ENCODE measurements at places on chromosomes 11 and 22.
A peak's percentile ranks its signal among the peaks of the same experiment; 100 is the strongest.

DNA sequence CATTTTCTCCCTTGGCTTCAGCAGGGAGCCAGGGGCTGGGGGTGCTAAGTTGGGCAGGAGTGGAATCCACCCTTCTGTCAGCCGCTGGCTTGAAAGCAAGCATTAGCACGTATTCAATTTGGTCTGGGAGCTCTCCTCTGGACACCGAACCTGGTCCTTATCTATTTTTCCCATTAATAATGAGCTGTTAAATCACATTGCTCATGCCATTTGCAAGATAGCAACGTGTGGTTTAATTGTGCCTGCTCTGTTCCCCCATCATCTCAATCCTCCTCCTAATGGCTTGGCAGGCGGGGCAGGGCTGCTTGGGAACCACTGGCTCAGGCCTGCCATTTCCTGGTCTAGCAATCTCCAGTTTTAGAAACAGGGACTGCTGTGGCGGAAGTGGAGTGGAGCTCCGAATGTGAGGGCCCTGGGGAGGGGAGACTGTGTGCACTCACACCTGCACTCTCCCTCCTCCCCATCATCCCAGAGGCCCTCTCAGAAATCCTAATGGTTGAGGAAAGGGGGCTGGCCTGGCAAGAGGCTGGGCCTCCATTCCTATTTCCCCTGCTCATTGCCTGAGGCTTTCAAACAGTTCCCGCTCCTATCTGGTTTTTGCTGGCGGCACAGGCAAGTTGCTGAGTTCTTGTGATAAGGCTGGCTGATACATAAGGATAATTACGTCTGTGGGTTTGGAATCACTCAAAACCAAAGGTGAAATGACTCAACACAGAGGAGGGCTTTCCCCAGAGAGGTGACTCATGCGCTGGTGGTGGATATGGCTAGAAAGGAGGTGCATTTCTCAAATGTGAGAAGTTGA lies 201.2 kb upstream of the E2F8 start:
- H3K4me3 ChIP-seq: no peak overlapping the region
- peak; percentile 84 for DNase-seq
- no peak overlapping the region for H3K27ac ChIP-seq
- no peaks in the 10 kb centered on the region for H3K36me3 ChIP-seq
- H3K4me1 ChIP-seq: peaks cover 14% of the 10 kb centered on the region

DNA sequence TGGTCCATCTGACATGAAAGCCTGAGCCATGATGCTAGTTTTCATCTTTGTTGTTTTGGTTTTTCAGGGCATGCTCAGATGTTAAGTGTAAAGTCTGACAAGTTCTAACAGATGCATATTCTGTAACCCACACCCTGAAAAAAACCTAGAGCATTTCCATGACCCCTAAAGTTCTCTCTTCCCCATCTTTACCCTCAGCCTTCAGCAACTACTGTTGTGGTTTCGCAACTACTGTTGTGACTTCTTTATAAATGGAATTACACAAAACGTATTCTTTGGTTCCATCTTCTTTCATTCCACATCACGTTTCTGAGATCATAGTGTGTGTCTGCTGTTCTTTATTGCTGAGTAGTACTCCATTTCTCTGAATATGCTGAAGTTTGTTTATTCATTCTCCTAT lies 65.1 kb upstream of the LDLRAD3 start:
- H3K27me3 ChIP-seq: peaks cover 14% of the 10 kb centered on the region
- no peak overlapping the region for H3K4me3 ChIP-seq
- no peaks in the 10 kb centered on the region for H3K4me1 ChIP-seq
- no peaks in the 10 kb centered on the region for H3K36me3 ChIP-seq
- no peak for DNase-seq
- no peak overlapping the region for H3K27ac ChIP-seq

GRCh38 chr11:117058761-117059261 lies 39.4 kb downstream of the SIK3 start:
- H3K27me3 ChIP-seq: no peaks in the 10 kb centered on the region
- H3K4me3 ChIP-seq: no peak overlapping the region
- peaks cover 51% of the 10 kb centered on the region for H3K4me1 ChIP-seq
- H3K27ac ChIP-seq: no peak overlapping the region
- H3K36me3 ChIP-seq: peaks cover 5% of the 10 kb centered on the region

DNA sequence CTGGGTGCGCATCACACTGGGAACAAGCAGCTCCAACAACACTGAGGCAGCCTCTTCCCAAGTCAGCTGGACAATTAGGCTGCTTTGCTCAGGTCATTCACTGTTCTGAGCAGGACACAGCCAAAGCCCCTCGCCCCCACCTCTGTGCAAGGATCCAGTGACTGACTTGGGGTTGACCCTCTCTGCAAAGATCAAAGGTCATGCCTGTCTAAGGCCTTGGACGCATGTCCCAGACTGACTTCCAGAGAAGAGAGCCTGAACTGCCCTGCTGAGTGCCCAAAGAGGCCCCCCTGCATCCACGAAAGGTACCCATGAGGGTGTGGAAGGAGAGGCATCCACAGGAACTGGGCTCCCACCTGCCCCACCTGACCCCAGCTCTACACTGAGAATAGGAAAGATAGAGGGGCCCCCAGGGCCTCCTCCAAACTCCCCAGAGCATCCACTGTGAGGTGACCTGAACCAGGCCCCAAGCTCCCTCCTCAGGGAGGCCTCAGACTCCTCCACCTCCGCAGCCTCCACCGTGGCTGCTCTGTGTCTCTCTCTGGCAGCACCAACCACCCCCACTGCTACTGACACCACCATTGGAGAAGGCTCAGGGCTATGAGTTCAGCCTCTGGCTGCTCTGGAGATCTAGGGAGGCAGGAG lies 53.5 kb downstream of the IGLL5 start:
- H3K4me1 ChIP-seq: peaks cover 2% of the 10 kb centered on the region
- peaks cover 1% of the 10 kb centered on the region for H3K27me3 ChIP-seq
- H3K4me3 ChIP-seq: no peak overlapping the region
- H3K36me3 ChIP-seq: no peaks in the 10 kb centered on the region

GRCh38 chr11:17600316-17601255 lies 53.5 kb downstream of the OTOG start:
- no peak overlapping the region for H3K4me3 ChIP-seq
- H3K27ac ChIP-seq: no peak overlapping the region
- peaks cover 3% of the 10 kb centered on the region for H3K27me3 ChIP-seq
- peaks cover 8% of the 10 kb centered on the region for H3K4me1 ChIP-seq
- H3K36me3 ChIP-seq: no peaks in the 10 kb centered on the region

DNA sequence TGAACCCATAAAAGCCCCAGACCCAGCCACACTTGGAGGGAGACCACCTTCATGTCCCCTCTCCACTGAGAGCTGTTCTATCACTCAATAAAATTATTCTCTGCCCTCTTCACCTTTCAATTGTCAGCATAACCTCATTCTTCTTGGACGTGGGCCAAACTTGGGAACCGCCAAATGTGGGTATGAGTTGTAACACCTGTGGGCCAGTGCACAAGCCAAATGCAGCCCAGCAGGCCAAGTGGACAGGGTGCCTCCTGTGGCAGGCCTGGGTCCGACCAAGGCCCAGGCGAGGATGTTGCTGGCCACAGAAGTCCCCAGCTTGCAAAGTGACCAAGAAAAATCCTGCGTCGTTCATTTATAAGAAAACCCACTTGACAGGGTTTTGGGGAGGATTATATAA lies 621.2 kb downstream of the METTL15 start:
- no peaks in the 10 kb centered on the region for H3K27me3 ChIP-seq
- DNase-seq: no peak
- no peaks in the 10 kb centered on the region for H3K36me3 ChIP-seq
- H3K27ac ChIP-seq: no peak overlapping the region

GRCh38 chr22:39292031-39292462 lies 27.4 kb downstream of the RPL3 start:
- no peak for DNase-seq
- H3K4me1 ChIP-seq: no peaks in the 10 kb centered on the region
- no peak overlapping the region for H3K4me3 ChIP-seq
- H3K27ac ChIP-seq: no peak overlapping the region
- no peaks in the 10 kb centered on the region for H3K36me3 ChIP-seq

DNA sequence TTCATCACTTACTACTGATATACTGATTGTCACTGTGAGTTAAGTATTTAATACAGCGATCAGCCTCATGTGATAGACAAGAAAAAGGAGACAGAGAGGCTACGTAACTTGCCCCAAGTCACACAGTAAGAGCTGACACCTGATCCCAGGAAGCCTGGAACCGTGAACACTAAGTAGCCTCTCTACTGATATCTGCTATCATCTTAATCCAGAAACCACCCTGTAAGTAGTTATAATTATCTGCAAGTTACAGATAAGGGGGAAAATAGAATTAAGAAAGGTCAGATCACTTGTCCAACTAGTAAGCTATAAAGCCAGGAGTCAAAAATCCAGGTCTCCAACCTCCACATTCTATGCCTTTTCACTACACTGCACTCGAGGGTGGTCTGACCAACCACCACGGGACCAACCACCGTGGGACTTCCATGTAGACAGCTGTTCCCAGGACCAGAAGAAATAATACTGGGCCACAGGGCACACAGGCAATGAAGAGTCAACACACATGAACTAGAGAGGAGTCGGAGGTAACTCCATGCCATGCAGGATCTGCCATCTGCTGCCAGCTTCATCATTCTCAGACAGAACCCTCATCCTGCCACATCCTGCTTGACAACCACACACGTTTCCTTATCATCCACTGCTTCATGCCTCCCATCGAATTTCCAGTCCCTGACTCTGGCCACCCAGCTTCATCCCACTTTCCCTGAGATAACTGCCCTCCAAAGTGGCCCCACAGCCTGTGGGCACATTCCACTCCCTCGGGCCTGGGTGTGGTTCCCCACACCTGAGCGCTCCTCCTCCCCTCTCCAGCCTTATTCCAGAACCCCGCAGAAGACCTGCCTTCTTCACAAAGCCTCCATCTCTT lies 58.6 kb downstream of the MICAL3 start:
- no peaks in the 10 kb centered on the region for H3K27me3 ChIP-seq
- no peak for DNase-seq
- H3K36me3 ChIP-seq: peaks cover 1% of the 10 kb centered on the region
- no peak overlapping the region for H3K27ac ChIP-seq
- no peak overlapping the region for H3K4me3 ChIP-seq
- H3K4me1 ChIP-seq: no peaks in the 10 kb centered on the region

GRCh38 chr11:35257281-35257680 lies 118.3 kb downstream of the CD44 start:
- no peak overlapping the region for H3K27ac ChIP-seq
- no peak overlapping the region for H3K4me3 ChIP-seq
- H3K4me1 ChIP-seq: peaks cover 26% of the 10 kb centered on the region
- H3K36me3 ChIP-seq: no peaks in the 10 kb centered on the region
- H3K27me3 ChIP-seq: peaks cover 2% of the 10 kb centered on the region
- no peak for DNase-seq

DNA sequence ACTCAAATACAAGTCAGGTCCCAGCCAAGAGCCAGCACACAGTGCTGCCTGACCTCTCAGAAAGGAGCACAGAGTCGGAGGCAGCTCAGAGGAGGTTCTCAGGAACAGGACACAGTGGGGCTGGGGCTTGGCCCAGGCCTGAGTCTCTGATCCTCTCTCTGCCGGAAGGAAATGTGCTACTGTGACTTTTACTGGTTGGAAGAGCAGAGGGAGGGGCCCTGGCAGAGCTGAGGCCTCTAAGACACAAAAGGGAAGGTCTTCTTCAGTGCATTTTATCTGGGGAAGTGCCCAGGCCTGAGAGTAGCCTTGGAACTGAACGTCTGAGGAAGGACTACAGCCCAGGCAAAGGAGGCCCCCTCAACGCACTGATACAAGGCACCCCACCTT lies 16.2 kb upstream of the CASTOR1 start:
- H3K36me3 ChIP-seq: peaks cover 14% of the 10 kb centered on the region
- peak overlapping the region; percentile 67 for H3K4me3 ChIP-seq
- no peaks in the 10 kb centered on the region for H3K27me3 ChIP-seq
- peak overlapping the region; percentile 96 for H3K27ac ChIP-seq
- peaks cover 95% of the 10 kb centered on the region for H3K4me1 ChIP-seq

GRCh38 chr11:44931466-44931865 lies 19.2 kb downstream of the TP53I11 start:
- DNase-seq: no peak
- no peaks in the 10 kb centered on the region for H3K27me3 ChIP-seq
- no peaks in the 10 kb centered on the region for H3K4me1 ChIP-seq
- no peaks in the 10 kb centered on the region for H3K36me3 ChIP-seq
- H3K4me3 ChIP-seq: no peak overlapping the region

DNA sequence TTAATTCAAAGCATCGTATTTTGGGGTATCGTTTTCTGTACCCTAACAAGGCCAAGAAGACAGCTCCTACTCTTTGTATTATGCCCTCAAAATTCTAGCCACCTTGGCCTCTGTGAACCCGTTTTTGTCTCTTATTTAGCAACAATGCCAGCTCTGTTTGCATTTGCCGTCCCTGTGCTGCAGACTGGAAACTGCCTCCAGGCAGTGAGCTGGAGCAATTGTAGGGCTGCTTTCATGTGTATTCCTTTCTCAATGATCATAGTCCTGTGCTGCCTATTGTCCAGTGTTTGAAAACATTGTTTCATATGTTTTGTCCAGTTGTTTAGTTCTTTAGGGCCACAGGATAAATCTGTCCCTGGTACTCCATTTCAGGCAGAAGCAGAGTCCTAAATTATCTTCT lies 19.9 kb upstream of the BACE1-AS start:
- no peak overlapping the region for H3K4me3 ChIP-seq
- H3K4me1 ChIP-seq: peaks cover 2% of the 10 kb centered on the region
- peaks cover 18% of the 10 kb centered on the region for H3K36me3 ChIP-seq
- no peak for DNase-seq
- no peak overlapping the region for H3K27ac ChIP-seq
- no peaks in the 10 kb centered on the region for H3K27me3 ChIP-seq

GRCh38 chr11:69727266-69727665 lies 23.4 kb upstream of the FGF19 start:
- H3K36me3 ChIP-seq: no peaks in the 10 kb centered on the region
- H3K4me1 ChIP-seq: no peaks in the 10 kb centered on the region
- H3K27ac ChIP-seq: no peak overlapping the region
- no peak for DNase-seq
- peaks cover 52% of the 10 kb centered on the region for H3K27me3 ChIP-seq
- H3K4me3 ChIP-seq: no peak overlapping the region

DNA sequence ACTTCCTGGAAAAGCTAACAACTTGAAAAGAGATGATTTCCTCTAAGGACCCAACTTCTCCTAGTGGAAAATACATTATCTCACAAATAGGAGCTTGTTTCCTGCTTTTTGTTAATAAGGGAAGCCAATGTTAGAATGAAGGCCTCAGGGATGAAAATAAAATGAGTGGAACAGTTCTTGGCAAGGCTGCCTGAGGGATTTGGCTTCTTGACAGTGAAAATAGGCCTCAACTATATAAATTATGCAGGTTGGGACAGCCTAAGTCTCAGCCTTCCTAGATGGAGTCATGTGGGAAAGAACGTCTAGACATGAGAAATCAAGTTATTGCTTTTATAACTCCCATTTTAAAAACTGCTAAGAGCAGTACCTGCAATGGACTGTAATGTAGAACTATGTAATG lies 92.8 kb upstream of the FIBIN start:
- no peak overlapping the region for H3K27ac ChIP-seq
- H3K27me3 ChIP-seq: no peaks in the 10 kb centered on the region
- H3K4me3 ChIP-seq: no peak overlapping the region
- H3K36me3 ChIP-seq: no peaks in the 10 kb centered on the region
- DNase-seq: no peak
- H3K4me1 ChIP-seq: no peaks in the 10 kb centered on the region

GRCh38 chr11:58685973-58686722 lies 45.6 kb downstream of the GLYAT start:
- H3K27ac ChIP-seq: peak overlapping the region; percentile 51
- H3K4me3 ChIP-seq: no peak overlapping the region
- H3K36me3 ChIP-seq: no peaks in the 10 kb centered on the region
- peaks cover 18% of the 10 kb centered on the region for H3K4me1 ChIP-seq
- peak; percentile 41 for DNase-seq

GRCh38 chr11:102989379-102990047 lies 34.0 kb upstream of the MMP13 start:
- peaks cover 15% of the 10 kb centered on the region for H3K27me3 ChIP-seq
- no peak overlapping the region for H3K27ac ChIP-seq
- H3K4me1 ChIP-seq: no peaks in the 10 kb centered on the region
- H3K4me3 ChIP-seq: no peak overlapping the region
- H3K36me3 ChIP-seq: no peaks in the 10 kb centered on the region

GRCh38 chr22:28002181-28002700 lies 83.2 kb upstream of the PITPNB start:
- no peak for DNase-seq
- no peaks in the 10 kb centered on the region for H3K36me3 ChIP-seq
- no peaks in the 10 kb centered on the region for H3K27me3 ChIP-seq
- no peak overlapping the region for H3K27ac ChIP-seq

Data from activated CD8-positive, alpha-beta T cell treated with anti-CD3 and anti-CD28 coated beads for 36 hours (primary cell).